ENCODE measurements at places on chromosomes 13 and 19. TPM values are rescaled to one million over a fixed set of nuclear protein-coding genes. Genes with fewer than 3 reads are reported as not detected.

FGF22 gene
- 0.28 TPM for total RNA-seq

GIPR gene
- total RNA-seq: 3.5 TPM

PTPRS gene
- total RNA-seq: 27.7 TPM

TMPRSS9 gene
- 0.08 TPM for total RNA-seq

ZIC2 gene
- total RNA-seq: 5.2 TPM

TUBB4A gene
- 6.5 TPM for total RNA-seq

C5AR2 gene
- 15.0 TPM for total RNA-seq

ZNF285 gene
- total RNA-seq: 2.1 TPM

ELSPBP1 gene
- total RNA-seq: not detected

RAB20 gene
- 2.8 TPM for total RNA-seq

LMO7 gene
- 41.1 TPM for total RNA-seq

CRX gene
- not detected for total RNA-seq

UPK1A gene
- total RNA-seq: 0.79 TPM

TBXA2R gene
- total RNA-seq: 0.79 TPM

MUC16 gene
- 0.02 TPM for total RNA-seq

PTH2 gene
- total RNA-seq: not detected

SERP2 gene
- total RNA-seq: not detected

CDC34 gene
- 94.1 TPM for total RNA-seq

DPRX gene
- not detected for total RNA-seq

GPR32 gene
- total RNA-seq: not detected

PRR22 gene
- total RNA-seq: 1.7 TPM

KISS1R gene
- total RNA-seq: 0.31 TPM

KLK14 gene
- total RNA-seq: 0.55 TPM

EDDM13 gene
- total RNA-seq: not detected

VRK3 gene
- total RNA-seq: 36.1 TPM

FAAP24 gene
- total RNA-seq: 14.0 TPM

AMER2 gene
- not detected for total RNA-seq

All from A549 treated with Mapracorat at 1 μM for 4 hours (cell line).